ENCODE measurements at places on chromosomes 13 and 19.

- DNase-seq = no peak
Observed at GRCh38 chr13:98984983-98985382, 7.1 kb upstream of the DOCK9 start.

DNA sequence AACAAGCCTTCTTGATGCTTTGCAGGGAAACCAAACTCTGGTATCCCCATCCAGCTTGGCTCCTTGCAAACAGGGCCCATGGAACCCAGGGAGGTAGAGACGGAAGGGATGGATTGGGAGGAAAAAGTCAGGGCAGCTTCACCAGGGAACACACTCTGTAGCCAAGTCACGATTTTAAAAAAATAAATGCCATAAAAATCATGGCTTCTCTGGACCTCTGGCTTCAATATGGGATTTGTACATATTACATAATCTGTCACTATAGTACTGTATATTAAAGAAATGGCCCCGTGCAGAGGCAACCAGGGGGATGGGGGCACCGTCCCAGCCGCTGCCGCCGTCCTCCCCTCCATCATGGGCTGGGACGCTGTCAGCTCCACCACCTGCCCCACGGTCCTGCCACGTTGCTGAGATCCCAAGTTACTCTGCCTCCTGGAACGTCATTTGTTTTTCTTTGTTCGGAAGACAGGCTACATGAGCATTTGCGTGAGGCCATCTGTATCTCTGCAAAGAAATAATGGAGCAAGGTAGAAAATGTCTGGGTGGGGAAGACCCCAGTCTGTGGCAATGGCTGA, 313.3 kb downstream of the ZNF536 start:
- DNase-seq = no peak

DNA sequence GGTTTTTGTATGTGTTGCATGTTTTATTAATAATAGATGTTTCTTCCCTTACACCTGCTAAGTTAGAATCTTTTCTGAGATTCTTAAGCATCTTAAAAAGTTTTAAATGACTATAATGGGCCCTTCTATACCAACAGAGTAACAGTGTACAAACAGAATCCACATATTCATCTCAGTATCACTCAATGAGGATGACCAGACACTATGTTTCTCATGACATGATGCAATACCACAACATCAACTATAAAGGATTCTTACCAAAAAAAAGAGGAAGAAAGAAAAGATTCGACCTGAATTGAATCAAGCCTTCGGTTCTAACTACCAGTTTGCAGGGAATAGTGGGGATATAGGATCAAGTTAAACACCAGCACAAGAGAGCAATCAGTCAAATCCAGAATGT, 56.5 kb downstream of the INTS6 start:
- no peak for DNase-seq

DNA sequence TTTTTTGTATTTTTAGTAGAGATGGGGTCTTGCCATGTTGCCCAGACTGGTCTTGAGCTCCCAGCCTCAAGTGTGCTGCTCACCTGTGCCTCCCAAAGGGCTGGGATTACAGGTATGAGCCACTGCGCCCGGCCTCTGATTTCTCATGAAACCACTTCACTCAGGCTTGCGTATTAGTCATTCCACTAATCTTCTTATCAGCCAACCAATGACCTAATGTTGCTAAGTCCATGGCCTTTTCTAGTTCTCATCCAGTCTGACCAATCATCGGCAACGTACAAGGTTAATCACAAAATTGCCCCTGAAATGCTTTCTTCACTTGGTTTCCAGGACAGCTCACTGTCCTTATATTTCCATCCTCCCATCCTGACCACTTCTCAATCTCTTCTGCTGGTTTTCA, 605.3 kb upstream of the SLC10A2 start:
- DNase-seq = no peak

DNA sequence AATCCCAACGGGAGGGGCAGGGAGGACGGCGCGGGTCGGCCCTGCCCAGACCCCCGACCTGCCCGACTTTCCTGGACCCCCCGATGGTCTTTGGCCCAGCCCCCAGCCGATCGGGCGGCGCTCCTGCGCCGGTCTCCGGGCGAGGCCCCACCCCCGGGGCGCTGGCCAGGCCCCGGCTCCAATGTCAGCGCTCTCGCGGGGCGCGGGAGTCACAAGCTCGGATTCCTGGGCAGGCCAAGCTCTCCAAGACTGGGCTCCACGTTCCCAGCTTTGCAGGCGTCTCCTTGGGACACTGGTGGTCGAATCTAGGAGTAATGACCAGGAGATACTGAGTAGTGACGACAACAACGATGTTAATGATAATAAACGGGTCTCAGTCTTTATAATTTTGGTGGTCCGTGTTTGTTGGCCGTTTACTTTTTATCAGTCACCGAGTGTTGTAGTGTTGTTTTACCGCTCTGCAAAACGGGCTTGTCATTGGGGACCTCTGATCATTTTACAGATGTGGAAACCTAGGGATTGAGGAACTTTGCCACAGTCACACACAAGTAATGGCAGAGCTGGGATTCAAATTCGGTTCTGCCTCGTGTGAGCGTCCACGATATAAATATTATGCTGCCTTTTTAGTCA, 545 bp downstream of the RAD23A start:
- DNase-seq = no peak

GRCh38 chr19:44993526-44993925, 7.7 kb upstream of the RELB start:
- DNase-seq = no peak

- no peak for DNase-seq
Observed at GRCh38 chr19:7149956-7150705, 80.6 kb downstream of the ZNF557 start.

DNA sequence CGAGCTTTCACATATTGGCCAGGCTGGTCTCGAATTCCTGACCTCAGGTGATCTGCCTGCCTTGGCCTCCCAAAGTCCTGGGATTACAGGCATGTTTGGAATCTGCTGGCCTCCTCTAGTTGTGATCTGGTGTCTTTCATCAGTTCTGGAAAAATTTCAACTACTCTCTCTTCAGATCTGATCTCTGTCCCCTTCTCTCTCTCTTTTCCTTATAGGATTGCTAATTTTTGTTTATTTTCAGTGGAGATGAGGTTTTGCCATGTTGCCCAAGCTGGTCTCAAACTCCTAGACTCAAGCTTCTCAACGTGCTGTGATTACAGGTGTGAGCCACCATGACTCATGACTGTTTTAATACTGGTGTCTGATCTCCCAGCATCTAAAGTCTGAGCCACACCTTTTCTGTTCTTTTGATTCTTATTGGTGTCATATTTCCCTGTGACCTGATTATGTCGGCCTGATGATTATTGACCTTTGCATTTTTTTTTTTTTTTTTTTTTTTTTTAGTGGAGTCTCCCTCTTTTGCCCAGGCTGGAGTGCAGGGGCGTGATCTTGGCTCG, 10.4 kb upstream of the NANOS2 start:
- no peak for DNase-seq

DNA sequence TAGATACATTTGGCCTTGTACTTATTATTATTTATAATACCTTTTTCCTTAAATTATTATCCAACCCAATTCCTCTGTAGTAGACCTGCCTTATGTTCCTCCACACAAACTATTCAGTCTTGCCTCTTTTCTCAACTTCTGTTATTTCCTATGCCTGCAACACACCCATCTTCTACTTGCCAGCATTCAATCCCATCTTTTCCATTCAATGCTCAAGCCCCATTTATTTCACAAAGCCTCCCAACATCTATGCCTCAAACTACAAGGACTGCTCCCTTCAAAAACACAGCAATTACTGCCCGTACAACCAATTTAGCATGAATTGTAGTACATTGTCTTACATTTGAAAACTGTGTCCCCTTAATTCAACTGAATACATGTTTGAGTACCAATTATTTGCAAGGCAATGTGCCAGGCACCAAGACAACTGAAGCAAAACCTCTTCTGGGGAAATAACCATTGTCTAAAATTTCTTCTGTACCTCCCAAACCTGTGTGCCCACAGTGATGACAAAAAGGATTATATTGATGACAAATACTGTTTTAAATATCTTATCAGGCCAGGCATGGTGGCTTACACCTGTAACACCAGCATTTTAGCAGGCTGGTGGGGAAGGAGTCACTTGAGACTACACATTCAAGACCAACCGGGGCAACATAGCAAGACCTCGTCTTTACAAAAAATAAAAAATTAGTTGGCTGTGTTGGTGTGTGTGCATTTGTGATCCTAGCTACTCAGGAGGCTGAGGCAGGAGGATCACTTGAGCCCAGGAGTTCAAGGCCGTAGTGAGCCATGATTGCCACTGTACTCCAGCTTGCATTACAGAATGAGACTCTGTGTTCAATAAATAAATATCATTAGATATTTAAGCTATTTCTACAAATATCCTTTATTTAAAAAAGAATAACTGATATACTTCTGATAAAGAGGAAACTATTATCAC, 35.1 kb downstream of the ELF1 start:
- no peak for DNase-seq

- DNase-seq = no peak
Observed at GRCh38 chr19:22901431-22902130, 69.5 kb downstream of the ZNF723 start.

GRCh38 chr13:67217880-67218279, 12.3 kb downstream of the PCDH9 start:
- DNase-seq = no peak

- no peak for DNase-seq
Observed at GRCh38 chr13:48249018-48249417, 16.0 kb downstream of the ITM2B start.

- no peak for DNase-seq
Observed at GRCh38 chr13:40028446-40028845, 373.0 kb downstream of the COG6 start.

DNA sequence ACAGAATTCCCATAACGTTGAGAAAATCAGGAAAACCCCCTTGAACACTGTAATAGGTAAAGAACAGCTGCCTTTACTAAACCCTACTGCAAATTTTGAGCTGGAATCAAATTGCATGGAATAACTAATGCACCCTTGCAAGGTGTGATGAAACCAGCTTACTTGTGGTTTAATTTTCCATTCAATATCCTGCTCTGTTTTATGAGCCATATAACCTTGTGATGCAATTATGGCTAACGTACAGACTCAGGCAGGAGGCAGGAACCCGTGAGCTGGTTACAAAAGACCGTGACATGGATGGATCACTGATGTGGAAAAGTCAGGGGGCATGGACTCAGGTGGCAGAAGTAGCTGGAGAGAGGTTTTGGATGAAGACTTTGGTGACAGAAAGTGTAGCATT, 438.6 kb downstream of the COG6 start:
- DNase-seq = no peak

DNA sequence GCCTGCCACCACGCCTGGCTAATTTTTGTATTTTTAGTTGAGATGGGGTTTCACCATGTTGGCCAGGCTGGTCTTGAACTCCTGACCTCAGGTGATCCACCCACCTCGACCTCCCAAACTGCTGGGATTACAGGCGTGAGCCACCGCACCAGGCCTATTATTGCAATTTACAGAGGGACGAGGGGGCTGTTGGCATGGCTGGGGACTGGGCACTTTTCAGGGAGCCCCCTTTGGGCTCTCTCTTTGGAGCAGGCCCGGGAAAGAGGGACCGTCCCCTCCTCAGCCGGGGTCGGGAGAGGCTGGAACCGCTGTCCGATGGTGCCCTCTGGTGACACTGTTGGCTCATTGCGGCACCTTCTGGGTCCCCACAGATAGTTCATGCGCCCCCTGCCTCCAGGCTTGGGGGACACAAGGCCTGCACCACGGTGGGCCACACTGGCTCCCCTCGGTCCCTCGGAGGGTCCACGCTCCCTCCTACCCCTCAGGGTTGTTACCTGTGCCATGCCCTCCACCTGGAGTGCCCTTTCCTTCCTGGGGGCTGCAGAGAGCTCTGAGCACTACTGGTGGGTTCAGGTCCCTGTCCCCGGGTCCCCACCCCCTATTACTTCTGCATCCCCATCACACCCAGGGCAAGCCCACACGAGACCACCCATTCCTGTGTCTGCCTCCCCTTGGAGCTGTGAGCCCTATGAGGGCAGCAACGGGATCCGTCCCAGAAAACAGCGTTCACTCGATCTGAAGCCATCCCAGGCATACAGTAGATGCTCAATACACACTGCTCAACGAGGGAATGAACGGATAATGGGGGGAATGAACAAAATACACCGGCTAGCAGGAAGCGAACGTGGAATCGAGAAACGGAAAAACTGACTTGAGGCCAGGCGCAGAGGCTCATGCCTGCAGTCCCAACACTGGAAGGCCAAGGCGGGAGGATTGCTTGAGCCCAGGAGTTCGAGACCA, 12.5 kb downstream of the FEM1A start:
- DNase-seq = no peak

DNA sequence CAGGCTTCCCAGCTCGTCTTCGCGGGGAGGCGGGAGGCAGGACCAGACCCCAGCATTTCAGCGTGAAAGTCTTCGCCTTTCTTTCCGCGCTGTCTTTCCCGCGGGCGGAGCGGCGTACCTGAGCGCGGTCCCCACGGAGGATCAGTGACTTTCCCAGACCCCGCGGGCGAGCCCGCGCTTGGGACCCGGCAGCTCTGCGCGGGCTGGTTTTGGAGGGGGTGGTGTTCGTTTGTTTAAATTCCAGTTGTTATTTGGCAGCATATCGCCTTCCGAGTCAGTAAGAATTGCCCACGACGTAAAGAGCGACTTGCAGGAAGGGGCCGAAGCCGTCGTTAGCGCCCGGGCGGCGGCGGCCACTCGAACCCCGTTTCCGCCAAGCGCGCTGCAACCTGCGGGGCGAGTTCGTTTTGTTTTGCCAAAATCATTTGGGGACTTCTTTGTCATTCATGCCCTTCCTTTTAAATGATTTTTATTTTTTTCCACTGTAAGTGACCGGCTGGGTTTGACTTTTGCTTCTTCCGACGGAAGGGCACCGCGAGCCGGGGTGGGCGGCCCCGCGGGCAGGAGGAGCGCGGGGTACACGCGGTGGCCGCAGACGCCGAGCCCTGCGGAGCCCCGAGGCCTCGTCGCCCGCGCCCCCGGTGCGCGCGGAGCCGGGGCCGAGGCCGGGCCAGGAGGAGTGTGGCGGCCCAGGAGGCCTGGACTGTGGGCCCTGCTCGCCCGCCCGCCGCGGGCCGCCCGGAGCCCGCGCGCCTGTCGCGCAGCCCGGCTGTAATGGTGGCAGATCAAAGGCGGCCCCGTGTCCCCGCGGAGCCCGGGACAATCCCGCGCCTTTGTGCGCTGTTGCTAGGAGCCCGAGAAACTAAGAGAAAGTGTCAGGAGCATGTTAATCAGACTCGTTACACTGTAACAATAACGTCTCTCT, 75.9 kb downstream of the ZIC5 start:
- no peak for DNase-seq

GRCh38 chr19:30065680-30066606, 123.9 kb downstream of the URI1 start:
- DNase-seq = no peak

GRCh38 chr13:113802090-113802531, 43.1 kb downstream of the TMEM255B start:
- no peak for DNase-seq

All from AG04449 (cell line).